ENCODE measurements at places on chromosomes 7 and 10. TPM values are rescaled to one million over a fixed set of nuclear protein-coding genes. Genes with fewer than 3 reads are reported as not detected.
A peak's percentile ranks its signal among the peaks of the same experiment; 100 is the strongest.

RADIL gene
- polyA plus RNA-seq = 4.8 TPM

SMKR1 gene
- 1.7 TPM for polyA plus RNA-seq

RBM28 gene
- 87.5 TPM for polyA plus RNA-seq

SPDYE11 gene
- polyA plus RNA-seq = 0.92 TPM

SFRP4 gene
- not detected for polyA plus RNA-seq

GDF2 gene
- not detected for polyA plus RNA-seq

DYDC2 gene
- polyA plus RNA-seq = 10.3 TPM

RNF32 gene
- 2.2 TPM for polyA plus RNA-seq

CCDC201 gene
- not detected for polyA plus RNA-seq

TTYH3 gene
- polyA plus RNA-seq = 62.3 TPM

PPP1R17 gene
- polyA plus RNA-seq = 2.4 TPM

LIPF gene
- not detected for polyA plus RNA-seq

INA gene
- polyA plus RNA-seq = 10.0 TPM

- DNase-seq = no peak
Measured at GRCh38 chr7:74266191-74266963, 12.2 kb upstream of the RFC2 start.

DNA sequence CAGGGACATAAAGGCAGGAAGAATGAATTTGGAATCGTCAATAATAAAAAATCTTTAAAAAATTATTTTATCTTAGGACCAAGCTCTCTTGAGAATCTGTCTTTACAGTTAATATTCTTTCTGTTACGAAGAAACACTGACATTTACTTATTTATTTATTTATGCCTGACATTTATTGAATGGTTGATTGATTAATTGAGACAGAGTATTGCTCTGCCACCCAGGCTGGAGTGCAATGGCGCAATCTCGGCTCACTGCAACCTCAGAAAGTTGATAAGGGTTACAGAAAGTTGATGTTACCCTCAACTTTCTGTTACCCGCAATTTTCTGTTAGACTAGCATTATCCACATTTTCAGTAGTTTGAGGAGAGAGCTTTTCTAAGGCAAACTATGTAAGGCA is 70.1 kb downstream of the CHCHD3 start:
- no peak for DNase-seq

- DNase-seq = no peak
Measured at GRCh38 chr7:157498657-157499056, 161.9 kb downstream of the DNAJB6 start.

GRCh38 chr7:37448011-37448635 is 541 bp downstream of the ELMO1 start:
- DNase-seq = peak; percentile 80

DNA sequence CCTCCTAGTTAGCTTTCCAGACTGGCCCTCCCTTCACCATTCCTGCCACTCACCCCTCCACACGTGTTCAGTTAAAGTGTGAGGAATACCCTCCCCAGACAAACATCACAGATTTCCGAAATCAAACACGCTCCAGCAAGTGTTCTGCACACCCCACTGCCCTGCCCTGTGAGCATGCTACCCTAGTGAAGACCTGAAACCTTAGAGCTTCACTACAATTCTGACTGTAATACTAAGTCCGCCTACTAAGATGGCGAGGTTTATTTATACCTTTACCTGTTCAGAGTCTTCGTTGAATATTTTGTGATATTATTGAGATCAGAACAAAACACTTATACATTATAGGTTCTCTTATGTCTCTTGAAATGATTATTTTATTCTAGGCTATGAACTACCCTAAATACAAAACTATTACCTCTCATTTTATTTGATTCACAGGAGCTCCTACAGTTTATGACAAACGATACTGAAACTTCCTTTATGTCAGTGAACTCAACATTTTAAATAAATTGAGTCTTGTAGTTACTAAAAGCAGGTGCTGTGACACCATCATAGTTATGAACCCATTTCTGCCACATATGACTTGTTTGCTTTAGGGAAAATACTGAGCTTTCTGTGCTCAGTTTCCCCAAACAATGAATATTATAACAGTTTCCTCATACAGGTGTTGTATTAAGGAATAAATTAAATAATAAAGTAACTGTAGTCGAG is 8.6 kb downstream of the SCIN start:
- DNase-seq = no peak

GRCh38 chr10:45580371-45581215 is 92.0 kb downstream of the ZFAND4 start:
- DNase-seq = no peak

DNA sequence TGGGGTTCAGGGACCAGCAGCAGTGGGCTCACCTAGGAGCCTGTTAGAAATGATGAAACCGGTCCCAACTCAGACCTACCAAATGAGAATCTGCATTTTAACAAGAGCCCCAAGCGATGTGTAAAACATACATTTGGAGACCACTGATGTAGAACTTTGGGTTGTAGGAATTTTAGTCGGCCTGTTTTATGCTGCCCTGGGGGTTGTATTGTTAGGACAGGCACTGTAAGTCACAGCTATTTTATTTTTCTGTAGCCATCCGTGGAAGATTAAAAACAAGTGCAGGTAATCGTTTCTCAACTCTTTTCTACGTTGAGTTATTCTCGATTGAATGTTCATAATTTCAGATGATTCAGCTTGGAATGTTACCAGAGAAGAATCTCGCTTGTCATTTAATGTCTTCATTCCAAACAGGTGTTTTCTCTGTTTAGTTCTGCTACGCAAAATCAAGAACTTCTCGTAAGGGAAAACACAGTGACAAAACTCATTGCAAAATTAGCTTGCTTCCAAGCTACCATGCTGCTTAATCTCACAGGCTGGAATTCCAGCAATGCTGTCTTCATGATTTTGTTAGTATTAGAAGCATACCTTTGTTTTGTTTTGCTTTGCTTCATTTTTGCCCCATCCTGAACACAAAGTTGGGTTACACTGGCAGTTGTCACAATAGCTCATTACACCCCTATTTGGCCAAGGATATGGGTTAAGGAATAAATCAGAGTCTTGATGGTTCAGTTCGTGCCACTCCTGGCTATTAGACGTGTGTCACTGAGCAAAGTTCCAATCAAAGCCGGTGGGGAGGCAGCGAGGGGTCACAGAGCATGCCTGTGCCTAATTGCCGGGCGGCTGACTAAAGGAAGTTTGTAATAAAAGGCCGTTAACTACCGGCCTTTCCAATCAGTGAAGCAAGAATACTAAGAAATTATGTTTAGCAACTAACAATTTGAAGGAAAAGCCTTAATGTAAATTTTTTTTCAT is 676.9 kb downstream of the GATA3 start:
- peak; percentile 16 for DNase-seq

- DNase-seq = no peak
Measured at GRCh38 chr10:47379901-47380300, 4.2 kb downstream of the ZNF488 start.

GRCh38 chr7:94441138-94441537 is 46.4 kb downstream of the COL1A2 start:
- no peak for DNase-seq

DNA sequence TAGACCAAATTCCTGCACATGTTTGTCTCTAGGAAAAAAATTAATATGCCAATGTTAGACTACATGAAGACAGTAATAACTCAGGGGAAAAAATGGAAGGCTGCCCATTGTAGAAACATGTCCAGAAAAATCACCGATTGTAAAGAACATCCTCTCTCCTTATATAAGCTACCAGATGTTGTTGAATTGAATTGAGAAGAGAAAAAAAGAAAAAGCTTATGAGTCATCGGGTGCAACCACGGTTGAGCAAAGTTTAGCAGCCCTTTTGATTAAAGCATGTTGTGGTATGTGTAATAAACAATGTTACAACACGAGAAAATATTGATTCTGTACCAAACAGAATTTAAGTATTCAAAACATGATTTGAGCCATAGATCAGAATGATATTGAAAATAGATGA is 102.3 kb upstream of the ARHGAP21 start:
- no peak for DNase-seq

- DNase-seq = no peak
Measured at GRCh38 chr10:36608866-36609265, 516.5 kb upstream of the ANKRD30A start.

GRCh38 chr10:101903827-101904550 is 60.4 kb upstream of the KCNIP2 start:
- no peak for DNase-seq

DNA sequence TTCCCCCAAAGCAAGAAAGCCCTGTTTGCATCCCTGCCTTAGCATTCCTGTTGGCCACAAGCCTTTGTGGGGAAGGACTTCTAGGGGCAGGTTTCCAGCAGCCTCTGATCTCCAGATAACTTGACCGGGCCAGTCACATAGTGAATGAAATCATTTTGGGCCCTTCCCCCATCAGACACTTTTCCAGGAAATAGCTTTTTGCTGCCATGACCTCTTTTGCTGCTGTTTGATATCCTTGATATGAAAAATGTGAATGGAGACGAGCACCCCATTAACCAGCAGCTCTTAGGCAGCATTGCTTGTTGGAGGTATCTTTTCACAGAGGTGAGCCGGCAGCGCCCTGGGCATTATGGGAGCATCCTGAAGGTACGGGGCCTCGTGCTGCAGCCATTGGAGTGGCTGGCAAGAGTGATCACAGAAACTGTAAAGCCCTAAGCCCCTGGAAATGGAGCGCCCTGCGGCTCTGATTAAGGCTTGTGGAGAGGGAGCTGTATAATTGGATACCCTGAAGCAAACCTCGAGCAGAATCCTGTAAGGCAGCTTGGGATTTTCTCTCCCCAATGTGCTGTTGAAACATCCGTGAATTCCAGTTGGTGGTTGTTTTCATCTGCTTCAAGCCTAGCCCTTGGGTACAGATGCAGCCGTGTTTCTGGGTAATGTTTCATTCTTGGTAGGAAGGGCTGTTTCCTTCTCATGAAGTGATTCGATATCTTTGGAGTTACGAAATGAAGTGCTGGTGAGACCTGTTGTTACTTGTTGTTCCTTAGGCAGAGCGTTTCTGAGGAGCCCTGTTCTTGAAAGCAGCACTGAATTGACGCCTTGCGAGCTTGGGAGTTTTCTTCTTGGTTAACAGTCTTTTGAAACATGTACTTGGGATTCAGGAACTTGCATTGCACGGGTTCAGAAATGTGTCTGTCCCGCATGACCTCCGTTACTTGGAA is 179.0 kb downstream of the PTEN start:
- DNase-seq = peak; percentile 32

DNA sequence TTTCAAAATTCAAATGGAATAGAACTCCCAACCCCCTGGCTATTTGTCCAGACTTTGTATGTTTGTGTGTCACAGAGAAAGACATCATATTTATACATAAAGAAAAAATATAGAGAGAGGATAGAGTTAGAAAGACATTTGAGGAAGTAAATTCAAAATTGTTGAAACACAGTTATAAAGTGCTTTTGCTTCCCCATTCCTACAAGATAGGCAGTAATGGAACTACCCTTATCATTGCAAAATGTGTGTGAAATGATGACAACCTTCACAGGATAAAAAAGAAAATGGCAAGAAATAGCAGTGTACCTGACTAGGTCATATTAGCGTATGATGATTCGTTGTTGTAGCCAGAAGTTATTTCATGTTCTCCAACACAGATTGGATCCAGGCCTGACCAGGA is 63.1 kb downstream of the FZD1 start:
- DNase-seq = no peak

- peak; percentile 52 for DNase-seq
Measured at GRCh38 chr7:100679927-100680575, 6.5 kb downstream of the GNB2 start.

GRCh38 chr10:93445978-93446720 is 36.0 kb downstream of the MYOF start:
- DNase-seq = peak; percentile 55

GRCh38 chr10:48332166-48332870 is 25.8 kb downstream of the MAPK8 start:
- no peak for DNase-seq

DNA sequence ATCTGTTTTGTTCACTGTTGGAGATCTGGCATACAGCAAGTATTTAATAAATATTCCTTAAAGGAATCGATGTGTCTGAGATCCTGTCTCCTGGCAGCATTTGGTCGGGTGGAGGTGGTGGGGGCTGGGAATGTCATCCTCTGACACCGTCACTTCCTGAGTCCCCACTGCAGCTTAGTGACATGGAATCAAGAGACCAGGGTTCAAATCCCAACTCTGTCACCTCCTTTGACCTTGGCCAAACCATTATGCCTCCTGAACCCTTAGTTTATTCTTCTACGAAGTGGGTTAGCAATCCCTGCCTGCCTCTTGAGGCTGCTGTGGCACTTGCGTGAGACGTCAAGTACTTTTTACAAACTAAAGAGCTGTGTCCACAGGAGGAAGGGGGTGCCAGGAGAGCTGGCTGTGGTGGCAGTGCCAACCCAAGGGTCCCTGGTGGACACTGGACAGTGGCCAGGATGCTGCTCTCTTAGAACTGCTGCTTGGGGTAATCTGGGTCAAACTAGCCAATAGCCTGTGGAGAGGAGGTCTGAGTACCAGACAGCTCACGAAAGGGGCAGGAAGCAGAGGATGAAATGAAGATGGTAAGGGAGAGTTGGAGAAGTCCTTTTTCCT is 8.0 kb upstream of the ZMIZ1 start:
- no peak for DNase-seq

- peak; percentile 71 for DNase-seq
Measured at GRCh38 chr10:22086730-22087401, 83.3 kb upstream of the DNAJC1 start.

DNA sequence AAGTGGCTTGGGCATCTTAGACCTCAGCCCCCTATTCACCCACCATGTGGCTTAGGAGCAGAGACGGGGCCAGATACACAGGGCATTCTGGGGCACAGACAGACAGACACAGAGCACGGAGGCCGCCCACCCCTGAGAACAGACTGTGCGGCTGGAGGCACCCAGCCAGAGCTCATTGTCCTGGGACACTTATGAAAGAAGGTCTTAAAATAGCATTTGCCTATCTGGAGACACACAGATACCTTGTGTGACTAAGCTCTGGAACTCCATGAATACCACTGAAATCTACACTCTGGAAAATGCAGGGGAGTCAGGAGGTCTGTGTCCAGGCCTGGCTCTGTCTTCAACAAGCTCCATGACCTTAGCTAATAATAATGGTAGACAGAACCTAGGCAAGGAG is 41.4 kb upstream of the ADO start:
- DNase-seq = no peak

- peak; percentile 94 for DNase-seq
Measured at GRCh38 chr10:101889256-101890210, 45.9 kb upstream of the KCNIP2 start.

DNA sequence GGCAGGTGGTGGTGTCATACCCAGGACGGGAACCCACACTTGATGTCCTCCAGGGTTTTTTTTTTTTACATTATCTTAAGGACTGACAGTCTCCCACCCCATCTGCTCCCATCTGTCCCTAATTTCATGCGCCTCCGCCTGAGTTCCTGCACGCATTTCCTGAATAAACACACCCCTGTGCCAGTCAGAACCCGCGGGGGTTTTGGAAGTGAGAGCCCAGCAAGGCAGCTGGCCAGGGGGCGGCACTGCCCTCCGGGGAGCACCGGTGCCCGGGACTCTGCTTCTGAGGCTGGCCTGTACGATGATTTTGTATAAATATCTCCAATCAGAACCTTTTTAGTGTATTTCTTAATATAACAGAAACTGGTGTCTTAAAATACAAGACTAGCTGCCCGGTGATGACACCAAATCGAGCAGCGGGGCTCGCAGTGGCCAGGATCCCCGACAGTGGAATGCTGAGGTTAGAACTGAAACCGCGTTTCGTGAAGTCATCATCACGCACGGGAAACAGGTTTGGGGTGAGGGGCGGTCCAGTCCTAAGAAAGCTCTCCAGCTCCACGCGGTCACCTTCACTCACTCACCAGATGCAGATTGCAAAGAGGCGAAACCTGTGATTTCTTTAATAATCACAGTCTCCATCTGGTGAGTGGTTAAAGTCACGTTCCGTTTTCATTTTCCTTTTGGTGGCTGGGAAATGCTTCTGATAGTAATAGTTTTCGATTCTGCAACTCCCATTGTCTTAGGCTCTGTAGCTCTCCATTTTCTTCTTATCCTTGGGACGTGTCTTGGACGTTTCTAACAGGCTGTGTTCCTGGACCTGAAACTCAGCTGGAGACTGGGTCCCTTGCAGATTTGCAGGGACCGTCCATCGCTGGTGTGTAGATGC is 19.7 kb downstream of the BNIP3 start:
- no peak for DNase-seq
